ENCODE measurements at places on chromosomes 4 and X.

GRCh38 chr4:112766422-112766821 lies 129.5 kb downstream of the LARP7 start:
- no peak for DNase-seq

- DNase-seq: no peak
Observed at GRCh38 chr4:142452161-142452855, 393.8 kb downstream of the INPP4B start.

DNA sequence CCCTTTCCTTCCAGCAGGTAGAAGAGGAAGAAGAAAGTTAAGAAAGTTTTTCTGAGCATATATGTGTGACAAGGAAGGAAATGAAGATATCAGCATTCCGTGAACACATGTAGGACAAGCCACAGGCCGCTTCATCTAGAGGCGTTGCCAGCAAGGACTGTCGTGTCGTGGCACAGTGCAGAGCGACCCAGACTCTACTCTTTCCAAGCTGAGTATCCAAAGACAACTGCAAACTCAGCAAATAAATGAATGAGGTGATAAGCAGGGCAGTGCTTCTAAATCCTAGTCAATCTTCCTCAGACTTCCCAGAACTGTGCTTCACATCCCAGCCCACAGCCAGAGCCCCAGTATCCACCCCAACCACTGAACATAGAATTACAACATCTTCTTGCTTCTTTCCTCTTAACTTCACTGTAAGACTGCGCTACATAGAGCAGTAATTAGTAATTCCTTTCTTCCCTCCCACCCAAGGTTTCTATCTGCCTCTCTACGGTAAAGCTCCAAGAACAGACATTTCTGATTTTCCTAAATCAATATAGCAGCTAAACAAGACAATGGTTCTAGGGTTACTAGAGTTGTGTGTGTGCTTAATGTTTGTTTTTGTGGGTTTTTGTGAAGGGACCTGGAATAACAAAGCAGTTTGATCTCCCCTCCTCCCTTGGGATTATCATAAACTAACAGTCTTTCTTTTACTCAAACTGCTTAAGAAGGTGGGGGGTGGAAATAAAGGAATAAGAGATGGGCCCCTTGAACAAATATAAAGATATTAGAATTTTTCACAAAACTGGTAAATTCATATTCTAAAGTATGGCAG lies 71.6 kb downstream of the PAPSS1 start:
- no peak for DNase-seq

DNA sequence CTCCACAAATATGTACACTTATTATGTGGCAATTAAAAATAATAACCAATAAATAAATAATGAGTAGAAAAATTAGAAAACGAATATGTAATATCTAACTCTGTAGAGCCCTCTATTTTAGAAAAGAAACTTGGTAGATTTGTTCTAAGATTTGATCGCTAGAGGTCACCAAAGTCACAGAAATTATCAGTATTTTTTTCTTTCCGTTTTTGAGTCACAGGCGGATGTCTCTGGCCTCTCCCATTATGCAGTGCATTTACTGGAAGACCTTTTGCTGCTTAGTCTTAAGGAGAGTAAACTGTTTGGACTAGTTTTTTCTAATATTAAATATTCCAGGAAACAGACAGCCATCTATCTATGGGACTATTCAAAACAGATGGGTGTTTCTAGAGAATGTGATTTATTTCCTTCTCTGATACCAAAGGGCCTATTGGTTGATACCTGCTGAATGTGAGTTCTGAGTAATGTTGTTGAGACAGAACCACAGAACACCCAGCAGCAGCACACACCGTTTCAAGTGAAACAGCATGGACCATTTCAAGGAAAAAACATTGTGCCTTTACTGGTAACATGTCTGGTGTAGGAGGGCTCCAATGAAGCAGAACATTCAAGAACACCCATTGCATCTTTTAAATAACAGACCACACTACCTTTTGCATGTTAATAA lies 34.0 kb upstream of the GYPA start:
- DNase-seq: no peak

- DNase-seq: no peak
Observed at GRCh38 chr4:40121515-40121914, 64.9 kb downstream of the N4BP2 start.

GRCh38 chrX:110066488-110067225 lies 63.7 kb downstream of the TMEM164 start:
- DNase-seq: no peak

GRCh38 chrX:117511379-117511778 lies 605.2 kb downstream of the KLHL13 start:
- DNase-seq: no peak

- no peak for DNase-seq
Observed at GRCh38 chr4:102579794-102580462, 78.8 kb downstream of the NFKB1 start.

DNA sequence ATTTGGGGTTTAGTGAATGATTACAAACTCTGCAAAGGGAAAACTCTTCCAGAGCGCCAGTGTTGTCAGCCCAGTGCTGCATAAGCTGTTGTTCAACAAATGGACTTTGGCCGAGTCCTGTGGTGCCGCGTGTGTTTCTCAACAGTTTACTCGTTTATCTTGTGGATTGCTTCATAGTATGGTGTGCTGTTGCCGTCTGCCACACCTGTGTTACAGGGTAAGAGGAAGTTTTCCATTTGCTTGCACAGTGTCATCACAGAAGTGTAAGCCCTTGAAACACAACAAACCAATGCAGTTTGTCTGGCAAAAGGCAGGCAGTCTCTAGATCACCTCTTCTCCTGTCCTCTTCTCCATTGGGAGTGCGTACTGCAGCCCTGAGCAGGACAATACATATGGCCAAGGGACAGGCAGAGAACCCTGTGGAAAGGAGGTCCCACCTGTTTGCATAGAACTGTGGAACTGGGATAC lies 66.3 kb downstream of the DCUN1D4 start:
- DNase-seq: no peak

DNA sequence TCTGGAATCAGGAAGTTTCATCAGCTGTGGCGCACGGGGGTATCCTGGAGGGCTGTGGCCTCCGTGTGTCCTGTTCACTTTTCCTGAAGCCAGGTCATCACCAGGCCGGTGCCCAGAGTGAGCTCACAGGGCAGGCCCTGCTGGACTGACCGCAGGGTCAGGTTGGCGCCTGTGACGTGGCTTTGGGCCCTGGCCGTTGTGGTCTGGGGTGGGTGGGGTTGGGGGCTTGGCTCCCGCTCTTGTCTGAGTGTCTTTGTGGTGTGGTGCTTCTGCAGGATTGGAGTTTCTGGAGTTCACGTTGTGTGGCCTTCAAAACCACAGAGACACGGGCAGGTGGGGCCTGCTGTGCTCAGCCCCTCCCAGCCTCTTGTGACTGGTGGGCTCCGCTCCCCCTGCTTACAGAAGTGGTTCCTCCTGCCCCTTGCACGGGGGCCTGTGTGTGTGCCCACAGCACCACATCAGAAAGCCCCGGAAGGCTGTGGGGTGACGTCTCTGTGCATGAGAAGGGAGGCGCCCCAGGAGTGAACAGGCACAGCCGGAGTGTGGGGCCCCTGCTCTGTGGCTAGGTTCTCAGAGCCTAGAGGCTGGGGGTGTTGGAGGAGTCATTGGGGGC lies 9.5 kb downstream of the RGS12 start:
- peak; percentile 77 for DNase-seq

- no peak for DNase-seq
Observed at GRCh38 chr4:4424499-4425115, 37.7 kb downstream of the NSG1 start.

DNA sequence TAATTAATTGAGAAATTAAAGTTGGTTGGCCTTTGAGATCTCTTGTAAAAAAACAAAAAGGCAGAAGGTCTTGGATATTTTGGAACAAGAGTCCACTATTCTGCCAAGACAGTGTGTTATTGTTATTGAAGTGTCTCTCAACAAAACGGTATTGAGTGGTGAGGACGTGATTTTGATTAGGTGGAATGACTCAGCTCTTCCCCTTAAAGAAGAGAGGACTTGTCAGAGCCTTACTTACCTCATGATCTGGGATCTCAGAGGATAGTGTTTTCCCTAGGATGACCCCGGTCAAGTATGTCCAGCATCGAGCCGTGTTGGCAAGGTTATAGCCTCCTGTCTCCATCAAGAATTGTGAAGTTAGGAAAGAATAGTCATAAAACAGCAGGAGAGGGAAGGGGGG lies 110.9 kb downstream of the HDAC8 start:
- DNase-seq: no peak

DNA sequence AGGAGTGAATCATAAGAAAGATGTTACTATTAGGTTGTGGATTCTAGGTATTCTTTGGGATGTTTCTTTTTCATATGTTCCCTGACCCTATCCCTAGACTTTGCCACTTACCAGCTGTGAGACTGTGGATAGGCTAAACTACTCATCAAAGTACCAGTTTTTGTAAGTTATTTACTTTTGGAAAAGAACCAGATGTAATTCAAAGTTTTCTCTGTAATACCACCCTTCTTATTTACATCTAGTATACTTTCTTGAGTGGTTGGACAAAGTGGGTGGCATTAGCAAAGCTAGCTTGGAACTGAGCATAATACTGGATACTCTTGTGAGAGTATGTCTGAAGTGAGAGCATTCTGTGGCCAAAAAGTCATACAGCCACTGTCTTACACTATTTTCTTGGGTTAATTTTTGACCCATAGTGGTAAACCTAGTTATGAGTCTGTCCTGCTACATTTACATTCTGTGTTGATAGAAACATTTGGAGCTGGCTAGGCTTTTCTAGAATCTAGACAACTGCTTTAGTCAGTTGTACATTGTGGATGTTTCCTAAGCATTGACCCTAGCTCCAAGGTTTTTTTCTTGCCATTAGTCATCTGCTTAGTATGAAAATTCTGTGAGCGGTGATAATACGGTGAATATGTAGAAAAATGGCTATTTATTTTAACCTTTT lies 41.7 kb downstream of the KDM6A start:
- DNase-seq: no peak

GRCh38 chr4:16206301-16206700 lies 20.0 kb downstream of the TAPT1 start:
- DNase-seq: no peak

- no peak for DNase-seq
Observed at GRCh38 chr4:143782521-143782920, 82.0 kb upstream of the FREM3 start.

DNA sequence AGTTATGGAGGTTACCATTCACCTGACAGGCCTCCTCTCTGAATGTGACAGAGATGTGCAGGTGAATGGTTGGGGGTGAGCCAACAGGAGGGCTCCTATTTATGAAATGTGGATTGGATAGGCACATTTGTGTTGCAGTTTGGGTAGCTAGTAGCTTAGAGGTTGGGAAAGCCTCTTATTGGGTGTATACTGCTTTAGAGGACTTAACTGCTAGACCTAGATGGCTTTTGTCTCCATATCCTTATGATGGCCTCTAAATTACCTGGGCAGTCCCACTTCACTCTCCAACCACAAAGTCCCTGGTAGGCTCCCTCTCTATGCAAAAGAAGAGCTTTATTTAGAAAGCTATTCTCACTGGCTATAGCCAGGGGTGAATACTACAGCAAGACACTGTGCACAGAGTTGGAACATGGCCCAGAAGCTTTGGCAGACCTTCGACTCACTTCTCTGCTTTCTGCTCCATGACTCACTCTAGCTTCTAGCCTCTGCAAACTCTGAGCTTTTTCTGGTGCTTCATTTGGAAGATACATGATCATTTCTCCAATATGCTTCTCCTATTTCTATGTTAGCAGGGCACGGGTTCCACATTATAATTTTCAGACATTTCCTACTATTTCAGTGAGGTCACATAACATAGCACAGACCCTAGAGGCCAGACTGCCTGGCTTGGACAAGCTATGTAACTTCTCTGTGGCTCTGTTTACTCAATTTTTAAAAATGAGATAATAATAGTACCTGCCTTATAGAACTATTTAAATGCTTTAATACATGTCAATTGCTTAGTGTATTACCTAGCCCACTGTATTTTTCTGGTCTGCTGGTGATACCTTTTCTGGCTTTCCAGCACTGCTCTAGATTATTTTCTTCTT lies 6.0 kb upstream of the VGLL1 start:
- DNase-seq: no peak

DNA sequence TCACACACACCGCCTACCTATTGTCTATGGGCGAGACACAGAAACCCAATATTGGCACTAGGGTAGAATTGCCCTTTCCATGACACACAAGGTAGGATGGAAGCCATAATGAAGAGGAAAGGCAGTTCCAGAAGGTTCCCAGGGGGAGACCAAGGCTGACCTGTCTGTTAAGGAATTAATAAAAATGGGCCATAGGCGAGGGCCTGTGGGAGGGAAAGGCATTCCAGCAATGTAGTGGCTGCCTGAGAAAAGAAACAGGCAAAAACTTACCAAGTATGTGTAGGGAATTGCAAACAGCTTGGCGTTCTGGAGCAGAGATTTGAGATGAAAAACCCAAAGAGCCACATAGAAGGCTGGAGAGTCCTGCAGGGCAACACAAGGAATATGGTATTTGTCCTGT lies 19.1 kb downstream of the MAGED2 start:
- DNase-seq: no peak

- DNase-seq: no peak
Observed at GRCh38 chrX:48890934-48891401, 6.6 kb downstream of the TIMM17B start.

- DNase-seq: no peak
Observed at GRCh38 chr4:20816287-20816686, 116.0 kb downstream of the PACRGL start.

DNA sequence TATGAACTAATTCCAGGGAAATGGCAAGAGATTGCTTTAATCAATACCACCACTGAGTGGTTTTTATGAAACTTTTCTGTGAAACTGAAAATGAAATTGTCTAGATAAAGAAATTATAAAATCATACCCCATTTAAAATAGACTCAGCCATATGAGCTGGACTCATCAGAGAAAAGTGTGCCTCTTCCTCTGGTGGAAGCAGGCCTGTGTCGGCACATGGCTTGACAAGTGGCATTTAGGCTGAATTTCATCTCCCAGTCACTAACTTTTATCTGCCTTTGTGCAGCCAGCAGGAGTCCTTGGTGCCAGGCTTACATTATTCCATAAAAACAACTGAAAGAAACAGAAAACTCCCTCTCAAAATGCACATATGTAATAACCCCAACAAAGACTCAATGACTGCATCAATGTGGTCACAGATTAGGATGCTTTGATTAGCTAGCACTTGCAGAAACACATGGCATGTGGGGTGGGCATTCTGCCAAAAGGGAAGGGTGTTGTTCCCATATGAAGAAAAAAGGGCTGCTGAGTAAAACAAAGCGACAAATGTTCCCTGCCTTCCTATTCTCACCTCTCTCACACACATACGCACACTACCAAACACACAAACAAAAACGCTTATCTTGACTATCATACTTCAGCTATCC lies 232.3 kb downstream of the PABPC4L start:
- DNase-seq: no peak

DNA sequence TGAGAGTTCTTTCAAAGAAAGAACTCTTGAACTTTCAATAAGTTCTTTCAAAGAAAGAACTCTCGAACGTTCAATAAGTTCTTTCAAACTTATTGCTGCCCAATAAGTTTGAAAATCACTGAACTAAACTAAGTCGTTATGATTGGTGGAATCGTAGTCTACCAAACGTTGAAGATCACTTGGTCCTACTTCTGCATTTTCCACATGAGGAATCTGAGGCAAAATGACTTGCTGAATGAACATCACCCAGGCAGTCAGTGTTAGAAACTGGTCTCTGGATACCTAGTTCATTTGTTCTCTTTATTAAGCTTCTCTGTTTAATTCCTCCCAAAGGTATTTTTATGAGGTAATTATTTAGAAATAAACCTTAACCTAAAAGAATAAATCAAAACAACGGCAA lies 7.1 kb upstream of the CNOT6L start:
- no peak for DNase-seq

Measured in activated CD8-positive, alpha-beta memory T cell treated with anti-CD3 and anti-CD28 coated beads, Interleukin-2, amount 50 U/mL, for 4 hours (primary cell).